Activated CD8-positive, alpha-beta T cell treated with anti-CD3 and anti-CD28 coated beads for 36 hours (primary cell): ENCODE measurements at places on chromosomes 3 and 15.
A peak's percentile ranks its signal among the peaks of the same experiment; 100 is the strongest.

- DNase-seq = no peak
These were observed 52.3 kb upstream of the UTS2B start for GRCh38 chr3:191382661-191383060.

- no peak for DNase-seq
These were observed 30.2 kb upstream of the VPS8 start for GRCh38 chr3:184781801-184782200.

- no peak for DNase-seq
These were observed 21.8 kb upstream of the EPB42 start for GRCh38 chr15:43242616-43243015.

- DNase-seq = peak; percentile 94
These were observed at the start of gene TRANK1 for GRCh38 chr3:36944641-36945270. Gene TRANK1 (minus strand): TSS chr3:36945054. CDS start chr3:36944809, 245 bp downstream.

DNA sequence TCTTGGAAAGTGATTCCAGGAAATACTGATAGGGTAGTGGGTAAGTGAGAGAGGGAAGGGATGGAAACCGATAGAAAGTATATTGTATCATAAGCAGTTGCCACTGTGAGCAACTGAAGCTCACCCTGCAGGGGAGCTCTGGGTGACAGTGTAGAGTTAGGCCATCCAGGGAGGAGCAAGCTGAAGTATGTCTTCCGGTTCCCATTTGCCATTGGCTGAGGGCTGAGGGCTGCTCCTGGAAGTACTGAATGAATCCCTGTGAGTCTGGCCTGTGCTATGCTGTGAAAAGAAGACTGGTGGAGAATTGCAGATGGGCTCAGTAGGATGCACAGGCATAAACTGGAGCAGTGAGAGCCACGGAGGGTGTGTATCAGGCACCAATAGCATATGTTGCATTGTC is 348.3 kb downstream of the MFSD1 start:
- no peak for DNase-seq
